NCI-H2081 (cell line): ENCODE measurements at places on chromosomes 2 and 18.

DNA sequence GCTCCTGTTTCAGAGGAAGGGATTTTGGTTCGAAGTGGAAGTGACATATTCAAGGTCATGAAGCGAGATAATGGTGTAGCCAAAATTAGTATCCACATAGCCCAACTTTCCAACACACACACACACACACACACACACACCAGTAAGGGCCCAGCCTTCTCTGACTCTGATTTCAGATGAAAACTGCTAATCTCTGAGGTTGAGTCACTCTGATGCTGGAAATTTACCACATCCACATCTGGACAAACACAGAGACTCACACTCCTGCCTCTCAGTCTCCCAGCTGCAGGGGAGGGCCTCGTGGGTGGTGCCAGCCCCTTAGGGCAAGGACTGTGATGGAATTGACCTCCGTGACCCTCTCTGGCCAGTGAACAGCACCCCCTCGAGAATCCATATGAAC lies 29.0 kb upstream of the SLC35F6 start:
- no peak for DNase-seq

DNA sequence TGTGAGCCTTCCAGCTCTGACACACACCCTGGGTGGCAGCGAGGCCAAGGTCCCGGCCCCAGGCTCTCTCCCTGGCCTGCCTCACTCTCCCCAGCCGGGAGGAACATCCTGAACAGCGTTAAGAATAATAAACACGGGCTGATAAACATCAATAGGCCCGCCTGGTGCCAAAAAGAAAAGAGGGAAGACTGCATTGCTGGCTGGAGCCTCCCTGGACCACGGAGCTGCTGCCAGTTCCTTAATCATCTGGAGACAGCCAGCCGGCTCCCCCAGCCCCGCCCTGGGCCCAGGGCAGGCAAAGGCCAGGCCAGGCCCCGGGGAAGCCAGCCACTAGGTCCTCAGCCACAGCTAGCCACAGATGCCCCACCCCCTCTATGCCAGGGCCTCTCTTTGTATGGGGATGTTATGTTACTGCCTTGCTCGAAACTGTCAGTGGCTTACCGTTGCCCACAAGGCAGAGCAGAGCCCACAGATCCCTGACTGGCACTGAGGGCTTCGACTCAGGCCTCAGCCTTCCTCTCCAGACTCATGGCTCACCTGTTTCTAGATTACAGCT lies 293.7 kb downstream of the DYSF start:
- DNase-seq: no peak

DNA sequence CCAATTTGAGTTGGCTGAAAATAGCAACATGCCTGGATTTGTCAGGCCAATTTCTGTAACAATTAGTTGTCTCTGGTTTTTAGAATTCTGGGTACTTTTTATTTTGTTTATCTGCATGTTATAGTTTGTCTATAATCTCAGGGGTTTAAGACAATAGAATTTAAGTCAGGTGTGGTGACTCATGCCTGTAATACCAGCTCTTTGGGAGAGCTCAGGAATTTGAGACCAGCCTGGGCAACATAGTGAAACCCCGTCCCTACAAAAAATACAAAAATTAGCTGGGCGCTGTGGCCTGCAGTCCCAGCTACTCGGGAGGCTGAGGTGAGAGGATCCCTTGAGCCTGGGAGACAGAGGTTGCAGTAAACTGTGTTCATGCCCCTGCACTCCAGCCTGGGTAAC lies 114.4 kb upstream of the GLS start:
- DNase-seq: no peak

DNA sequence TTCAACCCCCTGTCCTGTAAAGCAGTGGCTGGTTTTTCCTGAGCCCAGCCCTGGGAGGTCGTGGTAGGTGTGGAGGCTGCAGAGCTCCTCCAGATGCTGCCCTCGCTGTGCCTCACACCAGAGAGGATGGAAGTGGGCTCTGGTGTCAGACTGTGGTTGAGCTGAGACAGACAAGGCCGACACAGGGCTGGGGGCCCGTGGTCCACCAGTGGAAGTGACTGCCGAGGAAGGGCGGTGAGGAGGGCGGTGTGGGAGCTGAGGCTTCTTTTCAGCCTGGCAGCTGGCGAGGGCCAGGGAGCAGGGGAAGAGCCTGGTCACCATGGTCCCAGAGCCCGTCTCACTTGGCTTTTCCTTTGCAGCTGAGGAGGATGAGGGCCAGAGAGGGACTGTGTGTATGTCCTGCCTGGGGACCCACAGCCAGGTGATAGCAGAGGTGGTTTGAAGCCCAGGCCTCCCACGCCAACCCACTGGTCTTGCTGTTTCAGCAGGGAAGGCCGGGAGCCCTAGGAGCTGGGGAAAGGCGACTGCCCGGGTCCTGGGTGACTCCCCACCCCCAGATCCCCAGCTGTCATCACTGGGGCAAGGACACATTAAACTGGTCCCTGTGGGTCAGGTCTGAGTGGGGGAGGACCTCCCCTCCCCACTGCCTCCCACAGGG lies 8.5 kb downstream of the SFTPB start:
- DNase-seq: no peak

- peak; percentile 36 for DNase-seq
These were observed 36.3 kb upstream of the SLC8A1 start for GRCh38 chr2:40488101-40488601.

GRCh38 chr2:68768461-68768860 lies 33.9 kb downstream of the ARHGAP25 start:
- DNase-seq: no peak
